ENCODE measurements at places on chromosomes 4 and X.

DNA sequence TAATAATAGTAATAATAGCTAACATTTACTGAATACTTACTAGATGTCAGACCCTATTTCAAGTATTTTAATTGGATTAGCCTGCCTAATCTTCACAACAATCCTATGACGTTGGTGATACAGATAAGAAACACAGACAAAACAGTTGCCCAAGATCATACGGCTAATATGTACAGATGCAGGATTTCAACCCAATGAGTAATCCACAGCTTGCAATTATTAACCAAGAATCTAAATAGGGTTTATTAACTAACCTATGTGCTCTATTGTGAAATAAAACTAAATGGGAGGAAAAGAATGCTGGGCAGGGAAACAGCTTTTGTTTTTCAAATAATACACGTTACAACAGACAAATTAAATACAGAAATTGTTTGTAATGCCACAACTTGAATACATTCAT lies 23.4 kb downstream of the FBXO8 start:
- H3K4me1 ChIP-seq: peaks cover 8% of the 10 kb centered on the region
- H3K27me3 ChIP-seq: no peaks in the 10 kb centered on the region
- H3K36me3 ChIP-seq: no peaks in the 10 kb centered on the region
- H3K27ac ChIP-seq: no peak overlapping the region

DNA sequence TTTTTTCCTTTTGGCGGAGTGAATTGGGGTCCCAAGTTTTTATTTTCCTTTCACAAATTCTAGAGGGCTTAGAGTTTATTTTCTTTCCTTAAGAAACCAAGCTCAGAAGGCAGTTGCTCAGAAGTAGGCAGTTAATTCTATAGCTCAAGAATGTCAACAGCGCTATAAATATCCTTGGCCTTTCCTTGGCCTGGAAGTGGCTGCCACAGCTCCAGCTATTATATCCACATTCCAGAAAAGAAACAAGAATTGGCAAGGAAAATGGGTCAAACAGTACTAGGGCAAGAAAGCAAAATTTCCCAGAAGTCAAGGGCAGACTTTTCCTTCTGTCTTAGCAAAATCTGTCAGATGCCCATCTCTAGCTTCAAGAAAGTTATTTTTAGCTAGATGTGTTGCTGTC lies 31.0 kb downstream of the SLC10A6 start:
- peaks cover 5% of the 10 kb centered on the region for H3K36me3 ChIP-seq
- H3K27ac ChIP-seq: no peak overlapping the region
- no peak overlapping the region for H3K4me3 ChIP-seq
- no peak for DNase-seq
- no peaks in the 10 kb centered on the region for H3K27me3 ChIP-seq

- H3K4me1 ChIP-seq: no peaks in the 10 kb centered on the region
- DNase-seq: no peak
- no peaks in the 10 kb centered on the region for H3K27me3 ChIP-seq
- H3K4me3 ChIP-seq: no peak overlapping the region
- H3K27ac ChIP-seq: no peak overlapping the region
Measured at GRCh38 chrX:19382555-19383145, 38.9 kb downstream of the PDHA1 start.

GRCh38 chrX:121114691-121115090 lies 67.3 kb downstream of the GLUD2 start:
- no peaks in the 10 kb centered on the region for H3K4me1 ChIP-seq
- no peak overlapping the region for H3K27ac ChIP-seq
- H3K27me3 ChIP-seq: no peaks in the 10 kb centered on the region

GRCh38 chr4:57065730-57066482 lies 44.3 kb downstream of the IGFBP7 start:
- peaks cover 95% of the 10 kb centered on the region for H3K4me1 ChIP-seq
- DNase-seq: no peak
- H3K36me3 ChIP-seq: no peaks in the 10 kb centered on the region
- H3K4me3 ChIP-seq: peak overlapping the region; percentile 25
- peak overlapping the region; percentile 88 for H3K27ac ChIP-seq
- H3K27me3 ChIP-seq: no peaks in the 10 kb centered on the region

DNA sequence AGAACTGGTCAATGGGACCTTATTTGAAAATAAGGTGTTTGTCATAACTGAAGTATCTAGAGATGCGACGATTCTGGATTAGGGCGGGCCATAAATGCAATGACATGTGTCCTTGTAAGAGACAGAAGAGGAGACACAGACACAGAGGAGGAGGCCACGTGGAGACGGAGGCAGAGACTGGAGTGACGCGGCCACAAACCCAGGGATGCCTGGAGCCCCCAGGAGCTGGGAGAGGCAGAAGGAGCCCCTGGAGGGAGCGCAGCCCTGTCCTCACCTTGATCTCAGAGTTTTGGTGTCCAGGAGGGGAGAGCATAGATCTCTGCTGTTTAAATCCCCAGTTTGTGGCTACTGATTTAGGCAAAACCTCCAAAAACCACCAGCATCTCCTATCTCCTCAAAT lies 5.0 kb downstream of the GTPBP6 start:
- DNase-seq: no peak
- no peaks in the 10 kb centered on the region for H3K27me3 ChIP-seq
- H3K36me3 ChIP-seq: peaks cover 49% of the 10 kb centered on the region
- H3K4me3 ChIP-seq: no peak overlapping the region
- H3K4me1 ChIP-seq: no peaks in the 10 kb centered on the region

GRCh38 chr4:80229590-80229989 lies 32.3 kb downstream of the PRDM8 start:
- H3K4me3 ChIP-seq: no peak overlapping the region
- no peaks in the 10 kb centered on the region for H3K4me1 ChIP-seq
- DNase-seq: no peak
- H3K27me3 ChIP-seq: no peaks in the 10 kb centered on the region
- H3K27ac ChIP-seq: no peak overlapping the region

DNA sequence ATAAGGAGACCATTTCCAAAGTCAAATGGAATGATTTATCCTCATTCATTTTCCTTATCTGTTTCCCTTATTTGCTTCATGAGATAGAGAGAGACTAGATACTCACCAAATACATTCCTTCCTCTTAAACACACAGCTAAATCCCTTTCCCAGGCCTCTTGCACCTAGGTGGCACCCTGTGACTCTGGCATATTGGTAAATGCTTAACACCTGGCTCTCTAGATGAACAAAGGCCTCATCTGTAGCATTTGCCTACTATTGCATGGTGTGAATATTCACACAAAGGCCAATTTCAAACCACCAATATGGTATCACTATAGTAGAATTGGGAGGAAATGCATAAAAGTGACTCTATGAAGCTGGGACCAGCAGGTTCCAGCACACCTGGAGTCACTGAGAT lies 22.1 kb upstream of the SLC10A4 start:
- H3K36me3 ChIP-seq: no peaks in the 10 kb centered on the region
- no peaks in the 10 kb centered on the region for H3K27me3 ChIP-seq
- no peaks in the 10 kb centered on the region for H3K4me1 ChIP-seq
- no peak overlapping the region for H3K4me3 ChIP-seq
- H3K27ac ChIP-seq: no peak overlapping the region

All from thoracic aorta (tissue), 2 donors.